ENCODE measurements at places on chromosomes 11 and 22.
A peak's percentile ranks its signal among the peaks of the same experiment; 100 is the strongest.

DNA sequence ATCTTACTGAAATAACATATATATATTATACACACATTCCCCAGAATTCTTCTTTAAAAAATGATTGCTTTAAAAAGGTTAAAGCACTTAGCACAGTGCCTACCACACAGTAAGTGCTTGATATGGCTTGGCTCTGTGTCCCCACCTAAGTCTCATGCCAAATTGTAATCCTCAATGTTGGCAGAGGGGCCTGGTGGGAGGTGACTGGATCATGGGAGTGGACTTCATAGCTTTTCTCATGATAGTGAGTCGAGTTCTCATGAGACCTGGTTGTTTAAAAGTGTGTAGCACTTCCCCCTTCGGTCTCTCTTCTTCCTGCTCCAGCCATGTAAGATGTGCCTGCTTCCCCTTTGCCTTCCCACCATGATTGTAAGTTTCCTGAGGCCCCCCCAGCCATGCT lies 6.2 kb downstream of the CRYAB start:
- DNase-seq = peak; percentile 86

DNA sequence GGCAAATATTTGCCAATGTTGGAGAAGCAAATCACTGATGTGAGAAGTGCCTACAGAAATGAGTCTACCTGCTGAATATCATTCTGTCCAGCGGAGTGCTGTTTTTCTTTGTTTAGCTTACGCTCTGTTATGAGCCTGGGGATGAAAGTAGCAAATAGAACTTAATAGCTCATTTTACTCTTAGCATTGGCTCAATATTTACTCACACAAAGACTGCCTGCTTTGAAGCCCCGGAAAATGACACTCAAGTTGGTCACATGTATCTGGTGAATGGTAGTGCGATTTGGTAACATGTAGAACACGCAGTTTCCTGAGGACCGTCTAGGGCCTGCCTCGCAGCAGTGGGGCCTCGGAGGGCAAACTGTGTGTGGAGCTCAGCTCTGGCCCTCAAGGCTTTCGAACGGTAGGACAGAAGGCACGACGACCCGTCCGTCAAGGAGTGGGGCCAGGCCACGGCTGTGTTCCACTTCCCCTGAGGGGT lies 38.9 kb downstream of the TBC1D22A start:
- DNase-seq = no peak

- no peak for DNase-seq
Observed at GRCh38 chr22:45590262-45590661, 81.4 kb upstream of the ATXN10 start.

- DNase-seq = no peak
Observed at GRCh38 chr11:109043315-109043714, 378.4 kb downstream of the DDX10 start.

DNA sequence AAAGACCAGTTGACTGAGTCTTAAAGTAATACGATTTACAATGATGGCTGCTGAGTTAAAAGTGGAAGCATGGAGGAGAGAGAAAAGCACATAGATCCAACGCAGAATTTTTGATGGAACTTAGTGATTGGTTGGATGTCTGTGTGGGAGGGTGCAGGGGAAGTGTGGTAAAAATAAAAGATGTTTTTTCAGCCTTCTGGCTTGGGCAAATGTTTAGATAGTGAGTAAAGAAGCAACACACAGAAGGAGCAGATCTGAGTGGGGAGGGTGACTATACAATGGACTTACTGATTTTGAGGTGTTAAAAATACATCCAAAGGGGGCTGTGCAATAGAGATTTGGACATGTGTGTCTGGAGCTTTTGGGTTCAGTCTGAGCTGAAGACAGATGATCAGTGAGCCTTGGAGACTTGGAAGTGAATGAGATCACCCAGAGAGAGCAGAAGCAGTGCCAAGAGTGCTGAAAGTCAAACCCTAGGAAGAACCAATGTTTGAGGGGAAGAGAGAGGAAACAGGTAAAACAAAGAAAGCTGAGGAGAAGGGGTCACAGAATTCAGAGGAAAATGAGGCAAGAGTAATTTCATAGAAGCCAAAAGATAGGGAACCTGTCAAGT lies 8.6 kb downstream of the GRIA4 start:
- no peak for DNase-seq

DNA sequence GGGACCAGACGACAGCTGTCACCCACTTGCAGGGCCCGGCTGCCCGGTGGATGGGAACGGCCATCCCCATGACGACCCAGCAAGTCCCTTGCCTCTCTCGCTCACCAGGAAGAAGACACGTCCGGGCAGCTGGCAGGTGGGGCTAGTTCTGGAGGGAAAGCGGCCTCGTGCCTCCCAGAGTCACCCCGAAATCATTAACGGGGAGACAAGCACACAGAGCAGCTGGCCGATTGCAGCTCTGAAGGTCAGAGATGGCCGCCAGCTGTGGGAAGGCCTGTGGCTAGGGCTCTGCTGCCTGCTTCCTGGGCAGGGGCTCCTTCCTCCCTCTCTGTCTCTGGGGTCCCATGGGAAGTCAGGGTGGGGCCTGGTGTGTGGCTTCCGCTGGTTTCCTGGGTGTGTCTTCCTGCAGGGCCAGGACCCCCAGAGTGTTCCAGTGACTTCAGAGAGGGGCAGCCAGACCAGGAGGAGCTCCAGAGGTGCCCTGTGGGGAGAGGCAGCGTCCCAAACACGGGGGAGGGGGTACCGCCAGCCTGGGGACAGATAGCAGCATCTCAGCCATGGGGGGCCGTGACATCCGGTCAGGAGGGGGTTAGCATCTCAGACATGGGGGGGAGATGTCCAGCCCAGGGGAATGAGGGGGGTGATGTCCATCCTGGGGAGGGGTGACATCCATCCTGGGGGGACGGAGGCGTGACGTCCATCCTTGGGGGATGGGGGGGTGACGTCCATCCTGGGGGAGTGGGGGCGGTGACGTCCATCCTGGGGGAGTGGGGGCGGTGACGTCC lies 114.9 kb downstream of the KCNQ1 start:
- DNase-seq = no peak
